ENCODE measurements at places on chromosomes 11 and 22.

DNA sequence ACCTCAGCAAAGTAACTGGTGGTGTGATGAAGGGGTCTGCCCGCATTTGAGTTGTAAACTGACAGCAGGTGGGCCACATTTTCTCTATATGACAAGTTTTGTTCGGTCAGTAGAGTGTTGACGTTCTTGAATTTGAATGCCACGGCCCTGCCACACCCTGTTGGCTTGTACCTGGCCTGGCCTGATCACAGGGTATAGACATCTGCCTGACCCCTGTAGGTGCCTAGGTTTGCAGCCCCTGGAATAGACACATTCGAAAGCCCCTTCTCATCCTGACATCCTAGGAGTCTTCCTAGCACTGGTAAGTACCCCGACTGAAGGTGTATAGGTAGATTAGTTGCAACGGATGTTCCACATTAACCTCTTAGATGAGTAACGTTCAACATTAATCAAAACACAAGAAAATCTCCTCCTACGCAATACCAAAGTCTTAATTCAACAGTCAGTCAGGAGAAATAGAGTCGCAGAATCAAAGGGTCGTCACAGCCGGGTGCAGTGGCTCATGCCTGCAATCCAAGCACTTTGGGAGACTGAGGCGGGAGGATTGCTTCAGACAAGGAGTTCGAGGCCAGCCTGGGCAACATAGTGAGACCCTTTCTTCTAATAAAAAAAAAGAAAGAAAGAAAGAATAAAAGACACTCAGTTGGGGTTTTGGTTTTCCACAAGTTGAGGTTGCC, 43.6 kb upstream of the CD5 start:
- peak; percentile 18 for DNase-seq

GRCh38 chr22:25000686-25001085, 48.2 kb downstream of the KIAA1671 start:
- DNase-seq = no peak

- no peak for DNase-seq
Measured at GRCh38 chr11:71332046-71332445, 79.7 kb upstream of the SHANK2 start.

DNA sequence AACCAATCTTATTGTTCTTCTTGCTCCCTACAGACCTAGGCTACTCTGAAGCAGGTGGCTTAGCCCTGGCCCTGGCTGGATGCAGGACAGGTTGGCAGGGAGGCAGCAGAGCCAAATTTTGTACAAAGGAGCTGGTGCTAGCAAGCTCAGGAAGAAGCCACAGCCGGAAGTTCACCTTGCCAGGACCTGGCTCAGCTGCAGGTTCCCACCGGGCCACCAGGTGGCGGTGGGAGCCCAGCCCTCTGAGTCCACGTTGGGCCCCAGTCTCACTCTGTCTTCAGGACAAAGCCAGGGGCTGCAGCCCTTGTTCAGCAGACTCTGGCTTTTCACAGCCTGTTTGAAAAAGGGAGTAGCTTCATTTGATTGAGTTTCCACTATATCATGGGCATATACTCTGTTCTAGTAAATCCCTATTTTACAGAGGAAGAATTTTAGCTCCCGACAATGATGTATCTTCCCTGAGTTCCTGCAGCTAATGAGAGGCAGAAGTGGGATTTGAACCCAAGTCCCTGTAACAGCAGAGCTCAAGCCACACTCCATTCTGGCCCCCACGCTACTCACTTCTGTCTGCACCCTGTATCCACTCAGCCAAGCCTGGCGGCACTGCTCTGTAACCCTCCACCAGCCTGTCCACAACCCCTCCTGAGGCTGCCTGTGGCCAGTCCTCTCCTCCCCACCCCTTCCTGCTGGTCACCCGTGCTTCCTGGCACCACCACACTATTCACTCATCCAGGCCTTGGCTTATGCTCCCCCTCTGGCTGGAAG, 3.3 kb downstream of the TKFC start:
- peak; percentile 85 for DNase-seq

GRCh38 chr11:129035244-129035643, 92.6 kb upstream of the TP53AIP1 start:
- DNase-seq = no peak

DNA sequence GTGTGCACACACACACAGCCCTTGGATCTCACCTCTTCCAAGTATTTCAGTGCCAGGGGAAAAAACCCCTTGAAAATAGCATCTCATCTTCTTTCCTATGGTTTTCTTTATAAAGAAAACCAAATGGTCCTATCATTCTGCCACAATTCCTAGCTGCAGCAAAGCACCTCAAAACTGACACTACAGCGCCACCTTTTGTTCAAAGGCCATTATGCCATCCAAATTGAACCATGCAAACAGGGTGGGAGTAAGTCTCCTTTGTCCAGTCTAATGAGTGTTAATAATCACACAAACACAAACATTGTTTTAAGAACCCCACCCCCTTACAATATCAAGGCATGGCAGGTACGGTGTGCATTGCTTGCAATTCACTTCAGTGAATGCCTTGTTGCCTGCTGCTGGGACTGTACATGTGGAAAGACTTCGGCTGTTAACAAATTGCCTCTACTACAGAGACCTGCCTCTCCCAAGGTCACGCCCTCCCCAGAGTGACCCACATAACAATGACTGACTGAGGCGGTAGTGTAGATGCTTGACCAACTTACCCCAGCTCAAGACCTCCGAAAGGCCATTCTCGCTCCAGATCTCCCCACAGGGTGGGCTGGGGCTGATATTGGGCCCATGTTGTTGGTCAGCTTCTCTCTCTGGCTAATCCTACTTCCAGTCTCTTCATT, 31.7 kb downstream of the FAM181B start:
- DNase-seq = no peak

DNA sequence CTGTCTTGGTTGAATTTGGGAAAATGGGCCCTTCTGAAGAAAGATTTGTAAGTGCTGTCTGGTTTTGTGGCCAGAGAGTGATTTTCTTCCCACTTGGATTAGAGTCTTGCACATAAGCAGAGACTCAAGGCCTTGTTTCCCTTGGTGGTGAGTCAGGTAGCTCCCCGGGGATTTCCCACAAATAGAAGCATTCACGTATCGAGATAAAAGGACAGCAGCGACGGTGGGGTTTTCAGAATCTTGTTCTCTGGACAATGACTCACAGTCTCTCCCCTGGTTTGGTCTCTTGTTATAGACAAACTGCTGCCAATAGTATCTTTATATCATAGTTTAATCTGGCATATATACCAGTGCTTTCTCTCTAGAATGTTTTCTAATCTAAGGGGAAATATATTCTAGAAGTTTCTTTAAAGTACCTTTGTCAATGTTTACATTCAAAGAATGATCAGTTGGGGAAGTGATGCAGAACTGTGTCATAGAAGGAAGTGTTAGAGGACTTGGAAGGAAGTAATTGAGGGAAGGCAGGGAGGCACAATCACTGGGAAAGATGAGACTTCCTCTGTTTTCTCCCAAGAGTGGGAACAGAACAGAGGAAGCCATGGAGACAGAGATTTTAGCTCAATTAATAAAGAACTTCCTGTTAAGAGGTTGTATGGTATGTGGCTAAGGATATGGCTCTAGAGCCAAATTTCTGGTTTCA, 18.1 kb downstream of the POLA2 start:
- peak; percentile 72 for DNase-seq

GRCh38 chr22:25497716-25498115, 66.8 kb upstream of the GRK3 start:
- DNase-seq = no peak

- DNase-seq = peak; percentile 20
Measured at GRCh38 chr22:22709719-22710445, 65.5 kb downstream of the GGTLC2 start.

GRCh38 chr11:17439316-17439782, 37.3 kb downstream of the ABCC8 start:
- no peak for DNase-seq

- no peak for DNase-seq
Measured at GRCh38 chr11:34147581-34147980, 42.2 kb downstream of the NAT10 start.

DNA sequence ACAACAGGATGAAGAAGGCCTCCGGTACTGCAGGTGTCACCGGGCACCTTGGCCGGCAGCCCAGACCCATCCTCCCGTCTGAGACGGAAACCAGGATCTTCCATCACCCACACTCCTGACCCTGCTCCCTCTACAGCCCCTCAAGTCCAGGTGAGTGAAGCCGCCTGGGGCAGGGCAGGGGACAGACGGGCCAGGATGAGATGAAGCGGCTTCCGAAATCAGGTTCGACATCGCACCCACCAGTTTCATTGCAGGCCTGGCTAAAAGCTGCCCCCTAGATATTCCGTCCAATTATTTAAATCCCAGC, 639.1 kb downstream of the TBC1D22A start:
- no peak for DNase-seq

- DNase-seq = no peak
Measured at GRCh38 chr11:16296273-16296672, 60.1 kb downstream of the SOX6 start.

DNA sequence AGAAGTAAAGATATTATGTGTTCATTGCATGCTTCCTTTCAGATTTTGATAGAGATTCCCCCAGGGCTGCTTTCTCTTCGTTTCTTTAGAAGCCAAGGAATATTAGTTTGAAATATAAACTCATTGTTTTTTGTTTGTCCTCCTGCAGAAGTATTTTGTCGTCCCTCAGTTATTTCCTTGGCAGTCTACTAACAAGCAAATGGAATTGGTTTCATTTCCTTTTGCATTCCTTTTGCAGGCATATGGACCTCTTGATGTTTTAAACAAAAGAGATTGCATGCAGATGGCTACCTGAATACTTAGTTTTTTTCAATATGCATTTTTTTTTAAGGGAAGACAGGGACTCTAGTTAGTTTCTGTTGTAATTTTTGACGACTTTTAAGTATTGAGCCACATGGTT, 62.2 kb downstream of the BCL2L13 start:
- no peak for DNase-seq

DNA sequence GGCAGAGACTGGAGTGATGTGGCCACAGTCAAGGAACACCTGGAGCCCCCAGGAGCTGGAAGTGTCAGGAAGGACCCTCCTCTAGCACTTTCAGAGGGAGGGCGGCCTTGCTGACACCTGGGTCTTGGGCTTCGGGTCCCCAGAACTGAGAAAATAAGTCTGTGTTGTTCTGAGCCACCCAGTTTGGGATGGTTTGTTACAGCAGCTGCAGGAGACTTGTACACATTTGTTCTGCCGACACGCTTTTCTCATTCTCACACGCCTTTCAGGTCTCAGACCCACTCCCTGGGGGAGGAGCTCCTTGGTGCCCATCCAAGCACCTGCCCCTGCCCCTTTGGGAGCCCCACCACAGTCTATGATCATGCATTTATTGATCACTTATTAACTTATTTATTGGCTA, 47.2 kb upstream of the SMIM38 start:
- no peak for DNase-seq

- no peak for DNase-seq
Measured at GRCh38 chr22:43277987-43278601, 65.1 kb downstream of the SCUBE1 start.

DNA sequence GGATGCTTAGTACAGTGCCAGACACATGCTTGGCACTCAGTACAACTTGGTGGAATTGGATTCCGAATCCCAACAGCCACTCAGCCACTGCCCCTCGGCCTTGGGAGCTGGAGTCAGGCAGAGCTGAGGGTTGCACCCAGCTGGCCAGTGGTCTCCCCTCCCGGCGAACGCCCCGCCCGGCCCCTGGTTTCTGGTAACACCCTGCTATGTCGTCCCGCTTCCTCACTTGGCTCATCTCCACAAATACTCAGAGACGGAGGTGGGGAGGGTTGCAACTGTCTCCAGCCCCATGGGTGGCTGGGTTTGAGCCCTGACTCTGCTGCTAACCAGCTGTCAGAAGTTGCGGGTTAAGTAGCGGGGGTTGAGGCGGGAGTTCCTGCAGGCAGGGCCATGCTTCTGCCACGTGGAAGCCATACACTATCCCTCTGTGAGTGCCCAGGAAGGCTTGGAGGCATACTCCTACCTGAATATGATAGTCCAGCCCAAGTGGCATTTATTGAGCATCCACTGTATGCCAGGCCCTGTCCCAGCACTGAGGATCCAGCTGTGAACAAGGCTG, 67.1 kb downstream of the GRIK4 start:
- no peak for DNase-seq

GRCh38 chr11:12280199-12280837, 97.1 kb upstream of the PARVA start:
- no peak for DNase-seq

DNA sequence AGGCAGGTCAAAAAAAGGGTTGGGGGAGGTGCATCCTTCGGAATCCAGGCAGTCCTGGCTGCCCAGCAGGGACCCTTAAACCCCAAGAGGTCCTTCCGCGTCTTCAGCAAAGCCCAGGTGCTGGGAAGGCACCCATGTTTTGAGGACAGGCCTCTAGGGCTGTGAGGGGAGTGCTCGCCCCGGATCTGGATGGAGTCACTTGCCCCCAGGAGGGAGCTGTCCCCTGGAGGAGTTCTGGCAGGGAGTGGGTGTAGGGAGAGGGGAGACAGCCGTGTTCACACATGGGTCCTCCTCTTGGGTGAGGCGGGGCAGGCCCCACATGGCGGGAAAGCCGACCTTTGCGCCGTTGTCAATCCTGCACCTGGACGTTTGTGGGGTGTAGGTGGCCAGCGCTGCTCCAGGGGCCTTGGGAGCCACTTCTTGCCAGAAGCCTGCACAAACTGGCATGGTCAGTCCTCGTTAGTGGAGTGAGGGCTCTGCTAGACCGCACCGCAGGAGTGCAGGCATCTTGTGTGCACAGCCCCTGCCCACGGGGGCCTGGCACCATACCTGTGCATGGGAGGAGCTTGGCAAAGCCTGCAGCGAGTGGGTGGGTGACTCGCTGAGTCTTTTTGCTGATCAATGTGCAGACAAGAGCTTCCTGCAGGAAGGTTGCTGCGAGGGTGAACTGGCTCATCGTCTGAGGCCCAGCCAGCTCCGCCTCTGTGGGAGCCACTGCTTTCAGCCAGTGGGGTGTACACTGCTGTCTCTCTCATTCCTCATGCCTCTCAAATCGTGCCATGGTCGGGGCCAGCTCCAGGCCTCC, 16.0 kb downstream of the PPIL2 start:
- DNase-seq = no peak

- no peak for DNase-seq
Measured at GRCh38 chr22:30386608-30386959, 627 bp downstream of the RNF215 start.

- DNase-seq = no peak
Measured at GRCh38 chr22:30866216-30866615, 102.4 kb downstream of the MORC2 start.

DNA sequence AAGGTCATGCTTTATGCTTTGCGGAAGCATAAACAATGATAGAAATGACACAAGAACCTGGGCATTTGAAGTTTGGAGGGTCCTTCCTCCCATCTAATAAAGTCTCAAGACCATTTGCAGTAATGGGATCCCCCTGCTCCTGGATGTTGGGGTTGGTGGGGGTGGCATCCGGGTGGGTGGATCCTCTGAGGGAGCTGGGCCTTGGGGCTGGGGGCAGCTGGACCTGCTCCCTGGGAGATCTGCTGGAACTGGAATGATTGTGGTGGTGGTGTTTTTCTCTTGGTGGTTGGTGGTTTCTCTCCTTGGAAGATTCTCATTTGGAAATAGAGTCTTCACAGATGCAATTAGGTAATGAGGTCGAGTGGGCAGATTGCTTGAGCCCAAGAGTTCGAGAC, 2.2 kb upstream of the NAP1L4 start:
- DNase-seq = no peak
